ENCODE measurements at places on chromosomes 7 and 10.
A peak's percentile ranks its signal among the peaks of the same experiment; 100 is the strongest.

- no peak overlapping the region for H3K27ac ChIP-seq
- no peaks in the 10 kb centered on the region for H3K27me3 ChIP-seq
- H3K4me1 ChIP-seq, result peaks cover 27% of the 10 kb centered on the region
Observed at GRCh38 chr7:450741-451140, 68.9 kb downstream of the PDGFA start.

DNA sequence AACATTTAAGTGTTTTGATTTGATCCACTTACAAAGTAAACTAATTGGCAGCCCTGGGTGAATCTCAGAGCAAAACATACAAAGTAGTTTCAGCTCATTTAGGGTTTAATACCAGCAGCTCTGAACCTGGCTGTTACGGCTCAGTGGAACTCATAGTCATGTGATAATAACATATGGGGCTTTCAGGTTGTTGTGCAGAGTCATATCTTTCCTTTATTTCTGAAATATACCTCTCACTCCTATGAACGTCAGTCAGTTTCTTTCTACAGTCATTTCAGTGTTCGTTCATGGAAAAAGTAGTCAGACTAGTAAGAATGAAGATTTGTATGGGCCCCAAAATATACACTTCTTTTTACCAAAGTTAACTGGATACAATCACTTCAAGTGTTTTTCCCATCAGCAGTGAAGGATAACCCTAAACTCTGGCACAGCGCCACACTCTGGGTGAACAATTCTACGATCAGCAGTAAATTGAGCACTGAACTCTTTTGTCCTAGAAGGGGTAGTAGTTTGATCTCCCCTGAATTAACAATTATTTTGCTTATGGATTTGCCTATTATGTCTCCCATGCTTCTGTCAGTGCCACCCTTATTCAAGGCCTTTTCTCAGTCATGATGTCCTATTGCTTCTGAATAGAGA, 218.6 kb downstream of the THSD7A start:
- H3K4me1 ChIP-seq, result no peaks in the 10 kb centered on the region
- no peak for DNase-seq
- no peak overlapping the region for H3K4me3 ChIP-seq
- H3K36me3 ChIP-seq, result no peaks in the 10 kb centered on the region
- H3K27me3 ChIP-seq, result no peaks in the 10 kb centered on the region

DNA sequence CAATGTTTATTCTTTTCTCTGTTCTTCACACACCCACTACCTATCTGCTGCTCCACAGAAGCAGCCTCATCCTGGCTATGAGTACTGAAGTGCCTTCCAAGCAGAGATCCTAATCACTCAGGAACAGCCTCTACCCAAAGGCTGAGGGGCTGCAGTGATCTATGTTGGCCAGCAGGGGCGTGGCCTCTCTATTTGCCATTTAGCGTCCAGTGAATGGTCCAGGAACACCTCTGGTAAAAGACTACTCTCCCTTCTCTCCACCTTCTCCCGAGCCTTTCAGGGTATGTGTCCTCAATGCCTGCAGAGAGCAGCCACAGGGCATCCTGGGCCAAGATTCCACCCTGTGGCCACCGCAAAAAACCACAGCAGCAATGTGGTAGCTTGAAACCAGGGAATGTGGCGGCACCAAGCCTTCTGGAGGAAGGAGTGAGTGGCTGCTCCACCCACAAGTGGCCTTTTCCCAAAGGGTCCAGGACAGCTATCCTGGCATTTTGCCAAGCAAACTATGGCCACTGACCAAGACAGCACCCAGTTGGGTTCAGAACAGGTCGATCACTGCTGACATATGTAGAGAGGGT, 70.9 kb downstream of the SYPL1 start:
- peaks cover 8% of the 10 kb centered on the region for H3K4me1 ChIP-seq

DNA sequence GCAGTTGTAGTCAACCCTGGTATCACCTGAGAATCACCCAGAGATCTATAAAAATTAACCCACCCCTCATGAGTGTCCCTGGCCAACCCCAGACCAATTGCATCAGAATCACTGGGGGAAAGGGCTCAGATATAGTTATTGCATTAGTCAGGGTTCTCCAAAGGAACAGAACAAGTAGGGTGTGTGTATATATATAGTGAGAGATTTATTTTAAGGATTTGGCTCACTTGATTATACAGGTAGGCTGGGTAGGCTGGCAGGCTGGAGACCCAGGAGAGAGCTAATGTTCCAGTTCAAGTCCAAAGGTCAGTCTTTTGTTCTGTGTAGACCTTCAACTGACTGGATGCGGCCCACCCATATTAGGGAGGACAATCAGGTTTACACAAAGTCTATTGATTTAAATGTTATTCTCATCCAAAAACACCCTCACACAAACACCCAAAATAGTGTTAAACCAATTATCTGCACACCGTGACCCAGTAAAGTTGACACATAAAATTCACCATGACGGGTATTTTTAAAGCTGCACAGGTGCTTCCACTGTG, 372.9 kb upstream of the NFE2L3 start:
- no peaks in the 10 kb centered on the region for H3K4me1 ChIP-seq
- H3K27ac ChIP-seq, result no peak overlapping the region
- DNase-seq, result no peak

DNA sequence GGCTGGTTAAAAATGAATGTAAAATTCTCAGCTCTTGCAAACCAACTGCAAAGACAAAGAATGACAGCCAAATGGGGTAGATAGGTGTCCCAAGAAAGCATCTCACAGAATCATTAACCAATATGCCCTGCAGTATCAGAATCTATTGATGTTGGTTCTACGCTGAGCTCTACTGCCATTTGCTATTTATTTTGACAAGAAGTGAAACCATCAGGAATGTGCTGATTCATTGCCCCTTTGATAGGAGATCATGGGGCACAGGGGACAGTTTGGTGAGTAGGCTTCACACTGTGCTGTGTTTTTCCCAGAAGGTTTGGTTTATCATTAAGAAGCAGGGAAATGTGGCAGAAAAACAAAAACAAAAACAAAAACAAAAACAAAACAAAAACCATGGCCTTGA, 19.4 kb upstream of the CDC14C start:
- no peaks in the 10 kb centered on the region for H3K36me3 ChIP-seq
- H3K27ac ChIP-seq, result no peak overlapping the region
- no peaks in the 10 kb centered on the region for H3K27me3 ChIP-seq
- H3K4me3 ChIP-seq, result no peak overlapping the region
- H3K4me1 ChIP-seq, result no peaks in the 10 kb centered on the region

DNA sequence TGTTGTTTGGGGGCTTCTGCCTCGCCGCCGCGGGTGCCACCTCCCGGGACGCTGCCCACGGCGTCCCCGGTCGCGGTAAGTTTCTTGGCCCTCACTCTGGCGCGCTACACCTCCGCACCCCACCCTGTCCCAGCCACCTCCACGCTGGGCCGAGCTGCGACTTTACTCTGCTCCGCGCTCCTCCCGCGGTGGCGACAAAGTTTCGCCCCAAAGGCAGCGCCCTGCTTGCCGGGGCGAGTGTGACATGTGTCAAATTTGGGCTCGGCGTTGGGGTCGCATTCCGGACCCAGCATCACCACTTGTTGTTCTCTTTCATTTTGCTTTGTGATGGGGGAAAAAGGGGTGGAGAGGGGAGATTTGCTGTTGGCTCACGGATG, 167.7 kb upstream of the PPP1R3A start:
- no peak for DNase-seq
- H3K27ac ChIP-seq, result no peak overlapping the region
- H3K36me3 ChIP-seq, result no peaks in the 10 kb centered on the region
- H3K4me3 ChIP-seq, result no peak overlapping the region
- H3K4me1 ChIP-seq, result peaks cover 38% of the 10 kb centered on the region
- peaks cover 39% of the 10 kb centered on the region for H3K27me3 ChIP-seq

DNA sequence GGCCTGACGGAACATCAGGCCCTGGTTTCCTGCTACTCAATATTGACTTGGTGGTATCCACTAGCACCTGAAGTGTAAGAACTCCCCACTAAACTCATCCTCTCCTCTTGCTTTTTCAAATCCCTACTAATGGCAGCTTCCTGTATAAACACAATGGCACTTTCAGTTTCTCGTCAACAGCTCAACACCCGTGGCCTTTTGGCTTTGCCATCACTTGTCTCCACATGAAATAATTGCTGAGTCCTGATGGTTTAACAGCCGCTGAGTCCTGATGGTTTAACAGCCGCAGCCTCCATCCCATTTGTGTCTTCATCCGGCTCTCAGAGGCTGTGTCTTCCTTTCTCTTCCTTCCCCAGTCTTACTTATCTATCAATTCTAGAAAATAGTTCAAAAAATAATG, 261.4 kb upstream of the PITRM1 start:
- H3K4me3 ChIP-seq, result no peak overlapping the region
- no peaks in the 10 kb centered on the region for H3K36me3 ChIP-seq
- DNase-seq, result no peak
- H3K4me1 ChIP-seq, result no peaks in the 10 kb centered on the region
- H3K27ac ChIP-seq, result no peak overlapping the region

- no peak overlapping the region for H3K27ac ChIP-seq
- H3K27me3 ChIP-seq, result peaks cover 4% of the 10 kb centered on the region
- DNase-seq, result no peak
- H3K4me3 ChIP-seq, result no peak overlapping the region
- no peaks in the 10 kb centered on the region for H3K4me1 ChIP-seq
Observed at GRCh38 chr7:23449941-23450340, 20.4 kb downstream of the IGF2BP3 start.

DNA sequence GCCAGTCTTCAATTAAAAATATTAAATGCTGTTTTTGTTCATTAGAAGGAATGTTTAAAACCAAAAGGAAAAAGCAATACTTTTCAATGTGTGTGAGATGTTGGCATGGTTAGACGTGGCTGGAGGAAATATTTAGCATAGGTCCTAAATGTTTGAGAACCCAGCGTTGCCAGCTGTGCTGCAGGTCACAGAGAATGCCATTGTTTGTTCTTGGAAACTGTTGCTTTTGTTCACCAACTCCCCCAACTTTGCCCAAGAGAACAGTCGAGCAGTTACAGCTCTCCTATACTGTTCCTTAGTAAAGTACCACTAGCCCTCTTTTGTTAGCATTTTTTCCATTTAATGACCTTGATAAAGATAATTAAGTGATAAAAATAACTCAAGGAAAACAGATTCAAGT, 44.5 kb upstream of the ELMO1 start:
- H3K27me3 ChIP-seq, result no peaks in the 10 kb centered on the region
- no peaks in the 10 kb centered on the region for H3K36me3 ChIP-seq
- no peak overlapping the region for H3K4me3 ChIP-seq
- H3K4me1 ChIP-seq, result no peaks in the 10 kb centered on the region
- no peak for DNase-seq

DNA sequence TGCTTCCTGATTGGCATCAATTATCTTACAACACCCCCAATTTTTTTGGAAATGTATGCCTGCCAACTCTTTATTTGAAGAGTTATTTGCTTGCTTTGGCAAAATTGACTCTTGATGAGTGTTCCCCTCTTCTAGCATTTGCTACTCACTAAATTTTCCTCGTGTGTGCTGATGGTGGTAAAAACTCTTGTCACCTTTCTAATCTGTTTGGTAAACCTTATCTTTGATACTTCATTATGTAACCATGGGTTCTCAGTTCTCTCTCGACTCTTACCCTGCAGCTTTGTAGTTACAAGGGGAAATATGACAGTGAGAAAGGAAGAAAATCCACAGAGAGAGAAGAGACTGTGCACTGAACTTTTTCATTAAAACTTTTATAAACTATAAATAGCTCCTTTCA, 102.5 kb downstream of the CDK14 start:
- no peaks in the 10 kb centered on the region for H3K4me1 ChIP-seq
- H3K27ac ChIP-seq, result no peak overlapping the region
- DNase-seq, result no peak
- H3K36me3 ChIP-seq, result no peaks in the 10 kb centered on the region

DNA sequence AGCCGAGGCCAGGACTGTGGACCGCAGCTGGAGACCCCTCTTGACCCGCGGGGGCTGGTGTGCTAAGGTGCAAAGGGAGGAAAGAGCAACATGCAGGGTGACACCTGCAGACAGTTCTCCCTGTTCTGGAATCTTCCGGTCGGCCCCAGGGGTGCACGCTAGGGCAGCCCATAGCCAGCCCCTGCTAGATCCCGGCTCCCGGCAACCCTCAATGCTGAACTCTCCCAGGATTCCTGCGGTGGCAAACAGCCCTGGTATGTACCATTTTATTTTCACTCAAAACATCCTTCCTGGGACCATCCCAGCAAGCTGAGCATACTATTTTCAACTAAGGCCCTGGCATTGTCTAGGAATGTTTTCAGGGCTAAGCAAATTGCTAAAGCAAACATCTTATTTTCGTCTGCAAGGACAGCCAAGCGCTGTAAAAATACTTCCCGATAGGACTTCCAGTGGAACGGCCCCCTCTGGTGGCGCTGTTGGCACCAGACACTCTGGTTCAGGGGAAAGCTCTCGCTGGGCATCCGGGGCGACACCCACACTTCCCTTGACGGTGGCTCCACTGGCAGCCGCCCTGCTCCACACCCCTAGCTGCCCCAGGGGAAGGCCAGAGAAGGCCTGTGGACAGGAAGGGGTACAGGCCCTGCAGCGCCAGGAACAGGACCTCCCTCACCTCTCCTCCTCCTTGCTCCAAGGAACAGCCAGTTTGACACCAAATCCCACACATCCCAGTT, 99.4 kb downstream of the CTBP2 start:
- DNase-seq, result peak; percentile 42
- no peak overlapping the region for H3K4me3 ChIP-seq
- H3K4me1 ChIP-seq, result peaks cover 93% of the 10 kb centered on the region
- H3K27ac ChIP-seq, result no peak overlapping the region
- H3K27me3 ChIP-seq, result no peaks in the 10 kb centered on the region

- DNase-seq, result no peak
- H3K4me1 ChIP-seq, result peaks cover 6% of the 10 kb centered on the region
- no peaks in the 10 kb centered on the region for H3K27me3 ChIP-seq
- H3K36me3 ChIP-seq, result no peaks in the 10 kb centered on the region
- no peak overlapping the region for H3K4me3 ChIP-seq
Observed at GRCh38 chr10:5622186-5622960, 44.0 kb downstream of the ASB13 start.

DNA sequence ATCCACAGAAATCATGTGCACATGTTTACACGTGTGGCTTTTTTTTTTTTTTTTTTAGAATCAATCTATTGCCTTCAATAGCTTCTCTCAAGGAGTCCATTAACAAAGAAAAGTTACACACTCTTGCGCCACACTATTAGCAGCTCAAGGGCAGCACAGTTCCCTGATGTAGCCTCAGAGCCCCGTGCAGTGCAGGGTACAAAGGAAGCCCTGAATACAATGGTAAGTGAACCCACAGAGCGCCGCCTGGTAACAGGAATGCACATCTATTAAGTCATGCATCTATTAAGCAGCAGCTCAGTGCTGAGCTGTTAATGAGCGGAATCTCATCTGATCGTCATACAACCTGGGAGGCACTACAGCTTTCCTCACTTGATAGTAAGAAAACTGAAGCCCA, 113.7 kb upstream of the PDLIM1 start:
- H3K36me3 ChIP-seq, result no peaks in the 10 kb centered on the region
- no peaks in the 10 kb centered on the region for H3K27me3 ChIP-seq
- H3K4me3 ChIP-seq, result no peak overlapping the region

- DNase-seq, result no peak
- H3K36me3 ChIP-seq, result no peaks in the 10 kb centered on the region
Observed at GRCh38 chr7:41779918-41780317, 77.0 kb upstream of the INHBA start.
